ENCODE measurements at places on chromosomes 6 and 20.

DNA sequence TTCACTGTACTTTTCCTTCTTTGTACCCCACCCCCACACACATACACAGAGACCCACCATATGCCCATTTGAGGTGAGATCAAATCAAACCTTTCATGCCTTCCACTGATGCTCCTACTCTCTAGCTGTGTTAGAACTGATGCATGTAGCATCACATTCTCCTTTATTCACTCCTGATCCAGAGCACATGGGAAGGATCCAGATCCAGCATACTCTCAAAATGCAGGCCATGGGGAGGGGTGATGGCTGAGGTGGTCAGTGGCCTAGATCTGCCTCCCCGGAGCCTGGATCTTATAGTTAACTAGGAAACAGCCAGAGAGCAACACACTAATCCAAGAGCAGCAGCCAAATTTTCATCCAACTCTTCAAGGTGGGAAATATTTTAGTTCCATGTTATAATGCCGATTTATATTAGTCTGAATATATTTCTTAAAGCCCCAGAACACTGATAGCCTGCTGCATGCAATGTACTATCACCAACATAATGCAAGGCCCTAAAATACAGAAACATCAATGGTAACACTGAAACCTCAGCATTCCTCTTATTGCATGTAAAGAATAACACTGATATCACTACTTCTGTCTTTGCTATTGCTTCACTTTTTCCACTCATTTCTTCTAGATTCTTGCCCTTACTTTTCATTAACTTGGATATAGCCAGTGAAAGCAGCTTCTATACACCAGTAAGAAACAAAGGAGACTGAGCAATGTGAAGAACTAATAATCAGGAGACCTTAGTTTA, 126.8 kb upstream of the BEND6 start:
- DNase-seq: no peak

GRCh38 chr6:37727996-37728395, 30.3 kb upstream of the MDGA1 start:
- DNase-seq: no peak

GRCh38 chr6:9139746-9140145, 704.4 kb upstream of the SLC35B3 start:
- DNase-seq: no peak

GRCh38 chr6:111850295-111850937, 22.8 kb downstream of the FYN start:
- DNase-seq: no peak

DNA sequence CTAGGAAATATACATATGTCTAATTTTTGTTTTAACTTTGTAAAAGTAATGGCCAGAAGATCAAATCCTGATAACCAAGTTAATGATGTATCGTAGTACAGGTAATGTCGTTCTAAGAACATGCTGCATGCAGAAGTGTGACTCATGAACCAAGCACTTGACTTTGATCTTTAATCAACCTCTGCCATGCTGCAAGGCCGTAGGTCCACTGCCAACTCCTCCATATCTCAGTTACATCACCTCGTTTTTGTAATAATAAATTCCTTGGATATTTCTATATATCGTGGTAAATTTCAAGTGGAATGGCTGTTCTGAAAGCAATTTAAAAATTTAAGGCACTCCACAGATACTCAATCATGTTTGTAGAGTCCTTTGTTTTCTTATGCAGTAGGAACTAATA, 771.7 kb downstream of the EPHA7 start:
- DNase-seq: no peak

GRCh38 chr6:169109411-169110220, 144.0 kb downstream of the THBS2 start:
- DNase-seq: no peak

GRCh38 chr6:33689879-33690278, 21.6 kb downstream of the UQCC2 start:
- DNase-seq: no peak

- no peak for DNase-seq
Measured at GRCh38 chr6:40900791-40901190, 138.2 kb downstream of the UNC5CL start.

DNA sequence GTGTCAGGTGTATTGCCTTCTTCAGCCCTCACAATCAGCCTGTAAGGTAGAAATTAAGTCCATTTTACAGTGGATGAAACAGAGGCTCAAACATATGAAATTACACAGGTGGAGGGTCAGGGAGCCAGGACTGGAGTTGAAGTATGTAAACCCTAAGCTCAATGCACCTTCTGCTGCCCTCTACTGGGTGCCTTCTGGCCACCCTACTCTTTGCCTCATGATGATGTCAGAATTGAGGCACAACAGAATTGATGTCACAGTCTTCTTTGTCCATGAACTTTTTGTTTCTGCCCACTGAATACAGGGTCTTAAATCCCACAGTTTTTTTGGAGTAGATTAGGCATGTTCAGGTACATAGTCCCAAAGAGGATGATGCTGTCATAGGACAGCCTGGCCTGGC, 400.8 kb upstream of the CHD6 start:
- no peak for DNase-seq

GRCh38 chr6:133610227-133610840, 278.6 kb upstream of the TCF21 start:
- no peak for DNase-seq

All from T-cell (primary cell).